ENCODE measurements at places on chromosomes 3 and 15.
A peak's percentile ranks its signal among the peaks of the same experiment; 100 is the strongest.

DNA sequence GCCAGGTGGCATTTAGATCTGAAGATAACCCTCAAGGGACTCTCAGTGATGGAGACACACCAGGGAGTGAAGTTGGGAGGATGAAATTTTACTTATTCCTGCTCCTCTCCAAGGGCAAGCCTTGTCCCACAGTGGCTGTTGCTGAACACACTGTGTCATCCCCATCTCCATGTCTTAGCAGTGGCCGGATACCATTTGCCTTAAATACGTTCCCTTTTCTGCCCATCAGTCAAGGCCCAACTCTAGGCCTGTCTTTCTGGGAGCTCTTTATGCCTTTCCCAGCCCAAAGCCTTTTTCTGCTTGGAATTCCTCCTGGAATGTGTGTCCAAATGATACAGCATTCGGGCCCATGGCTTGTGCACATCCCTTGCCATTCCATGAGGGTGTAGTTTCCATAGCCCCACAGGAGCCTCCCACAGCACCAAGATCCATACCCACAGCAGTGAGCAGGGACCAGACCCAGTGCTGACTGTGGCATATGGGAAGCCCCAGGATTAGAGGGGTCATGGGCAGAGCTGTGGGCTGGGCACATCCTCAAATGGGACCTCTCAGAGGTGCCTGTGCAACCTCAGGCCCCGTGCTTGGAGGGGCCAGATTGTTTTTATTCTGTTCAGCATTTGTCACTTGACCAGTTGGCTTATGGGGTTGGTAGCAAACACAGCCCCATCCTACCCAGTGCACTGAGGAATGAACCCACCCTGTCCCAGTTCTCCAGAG, 63.7 kb upstream of the PRR23C start:
- no peak overlapping the region for H3K4me3 ChIP-seq
- H3K36me3 ChIP-seq: no peaks in the 10 kb centered on the region
- peaks cover 20% of the 10 kb centered on the region for H3K27me3 ChIP-seq
- H3K27ac ChIP-seq: no peak overlapping the region

- H3K27ac ChIP-seq: no peak overlapping the region
- no peaks in the 10 kb centered on the region for H3K27me3 ChIP-seq
- no peak overlapping the region for H3K4me3 ChIP-seq
- H3K4me1 ChIP-seq: peaks cover 22% of the 10 kb centered on the region
These were observed 12.7 kb downstream of the TAGLN3 start for GRCh38 chr3:112011376-112011940.

DNA sequence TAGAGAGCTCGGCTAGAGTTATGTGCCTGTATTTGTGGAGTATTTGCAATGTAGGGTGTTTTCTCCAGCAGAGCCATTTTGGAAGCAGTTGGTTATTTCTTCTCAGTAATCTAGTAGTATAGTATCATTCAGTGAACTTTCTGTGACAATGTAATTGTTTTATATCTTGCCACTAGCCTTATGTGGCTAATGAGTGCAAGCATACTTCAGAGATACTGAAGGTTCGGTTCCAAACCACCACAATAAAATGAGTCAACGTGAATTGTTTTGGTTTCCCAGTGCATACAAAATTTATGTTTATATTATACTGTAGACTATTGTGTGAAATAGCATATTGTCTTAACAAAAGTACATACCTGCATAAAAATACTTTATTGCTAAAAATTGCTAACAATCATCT, 286.9 kb upstream of the TBL1XR1 start:
- H3K36me3 ChIP-seq: no peaks in the 10 kb centered on the region
- H3K4me3 ChIP-seq: no peak overlapping the region
- peaks cover 14% of the 10 kb centered on the region for H3K4me1 ChIP-seq
- H3K27ac ChIP-seq: no peak overlapping the region
- no peaks in the 10 kb centered on the region for H3K27me3 ChIP-seq
- DNase-seq: no peak

GRCh38 chr15:91376038-91376437, 276.0 kb downstream of the SV2B start:
- no peaks in the 10 kb centered on the region for H3K36me3 ChIP-seq
- peaks cover 9% of the 10 kb centered on the region for H3K4me1 ChIP-seq
- no peak overlapping the region for H3K27ac ChIP-seq

GRCh38 chr3:59064276-59064675, 14.5 kb upstream of the CFAP20DC start:
- peaks cover 38% of the 10 kb centered on the region for H3K27me3 ChIP-seq
- H3K27ac ChIP-seq: no peak overlapping the region
- H3K36me3 ChIP-seq: no peaks in the 10 kb centered on the region
- DNase-seq: no peak

DNA sequence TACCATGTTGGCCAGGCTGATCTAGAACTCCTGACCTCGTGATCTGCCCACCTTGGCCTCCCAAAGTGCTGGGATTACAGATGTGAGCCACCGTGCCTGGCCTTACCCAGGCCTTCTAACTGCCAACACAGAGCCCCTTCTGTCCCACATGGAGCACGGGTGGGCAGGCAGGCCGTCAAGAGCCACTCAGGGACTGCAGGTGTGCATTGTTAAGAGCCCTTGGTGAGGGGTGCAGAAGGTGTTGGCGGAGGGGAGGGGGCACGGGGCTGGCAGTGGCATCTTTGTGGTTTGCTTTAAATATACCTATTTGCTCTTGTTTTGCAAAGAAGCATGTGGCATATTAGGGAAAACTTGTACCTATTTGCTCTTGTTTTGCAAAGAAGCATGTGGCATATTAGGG, 37.3 kb downstream of the SMAD6 start:
- DNase-seq: no peak
- no peak overlapping the region for H3K4me3 ChIP-seq
- no peaks in the 10 kb centered on the region for H3K36me3 ChIP-seq
- no peaks in the 10 kb centered on the region for H3K27me3 ChIP-seq
- H3K4me1 ChIP-seq: no peaks in the 10 kb centered on the region
- no peak overlapping the region for H3K27ac ChIP-seq

DNA sequence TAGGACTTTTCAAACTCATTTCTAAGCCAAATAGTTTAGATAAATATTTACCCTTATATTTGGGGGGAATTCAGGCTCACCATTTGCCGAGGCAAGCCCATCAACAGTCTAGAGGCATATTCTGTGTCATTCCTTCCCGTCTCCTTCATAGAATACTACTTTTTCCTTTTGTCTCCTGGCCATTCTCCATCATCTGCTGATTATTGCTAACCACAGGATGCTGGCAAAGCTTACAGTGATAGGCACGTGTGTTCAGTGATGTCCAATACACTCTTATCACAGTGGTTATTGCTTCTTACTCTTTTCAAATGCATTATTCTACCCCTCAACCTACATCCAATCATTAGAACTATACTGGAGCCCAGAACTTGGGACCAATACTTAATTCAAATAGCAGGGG, 130.6 kb upstream of the ZBED2 start:
- H3K4me1 ChIP-seq: no peaks in the 10 kb centered on the region
- no peaks in the 10 kb centered on the region for H3K27me3 ChIP-seq
- no peak overlapping the region for H3K4me3 ChIP-seq
- no peak for DNase-seq
- peaks cover 42% of the 10 kb centered on the region for H3K36me3 ChIP-seq

DNA sequence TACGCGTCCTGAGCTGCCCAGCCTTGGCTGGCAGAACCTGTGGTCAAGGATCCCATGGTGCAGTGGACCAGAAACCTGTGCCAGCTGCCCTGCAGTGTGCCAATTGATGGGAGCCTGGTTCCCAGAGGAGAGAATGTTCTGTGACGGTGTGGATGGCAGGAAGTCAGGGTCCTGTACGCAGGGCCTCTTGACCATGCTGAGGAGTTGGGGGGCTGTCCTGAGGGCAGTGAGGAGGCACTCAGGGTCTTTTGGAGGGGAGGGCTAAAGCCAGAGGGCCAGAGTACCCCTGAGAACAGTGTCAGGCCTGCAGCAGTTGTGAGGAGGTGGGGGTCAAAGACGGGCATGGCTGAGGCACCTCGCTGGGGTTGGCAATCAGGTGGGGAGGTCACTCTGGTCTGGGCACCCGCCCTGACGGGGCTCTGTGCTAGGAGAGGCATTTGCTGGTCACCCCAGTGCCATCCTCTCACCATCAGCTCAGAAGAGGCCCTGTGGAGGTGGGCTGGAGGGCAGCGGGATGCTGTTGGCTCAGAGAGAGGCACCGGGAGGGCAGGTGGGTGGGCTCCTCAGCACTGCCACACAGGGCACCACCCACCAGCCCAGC, 61.0 kb downstream of the SCN5A start:
- peaks cover 5% of the 10 kb centered on the region for H3K27me3 ChIP-seq
- no peak overlapping the region for H3K4me3 ChIP-seq
- DNase-seq: peak; percentile 16
- no peaks in the 10 kb centered on the region for H3K4me1 ChIP-seq
- no peaks in the 10 kb centered on the region for H3K36me3 ChIP-seq

DNA sequence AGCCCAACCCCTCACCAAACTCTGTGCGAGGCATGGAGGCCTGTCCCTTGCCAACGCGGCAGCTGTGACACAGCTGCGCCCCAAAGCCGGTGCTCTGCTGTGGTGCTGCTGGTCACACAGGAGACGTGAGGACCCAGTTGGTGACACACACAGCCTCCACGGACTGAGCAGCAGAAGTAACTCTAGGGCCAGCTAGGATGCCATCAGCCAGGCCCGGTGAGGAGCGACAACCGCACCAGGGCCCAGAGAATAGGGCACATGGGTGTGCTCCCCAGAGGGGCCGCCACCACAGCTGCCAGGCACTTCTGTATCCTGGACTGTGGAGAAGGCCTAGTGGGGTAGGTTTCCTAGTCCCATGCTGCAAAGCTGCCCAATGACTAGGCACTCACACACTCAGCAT, 10.7 kb downstream of the ZXDC start:
- peak overlapping the region; percentile 39 for H3K27ac ChIP-seq
- peaks cover 96% of the 10 kb centered on the region for H3K36me3 ChIP-seq
- no peaks in the 10 kb centered on the region for H3K27me3 ChIP-seq
- no peak overlapping the region for H3K4me3 ChIP-seq

GRCh38 chr3:70980646-70981170, 602.8 kb downstream of the FOXP1 start:
- peak overlapping the region; percentile 13 for H3K4me3 ChIP-seq
- H3K27me3 ChIP-seq: no peaks in the 10 kb centered on the region
- peaks cover 68% of the 10 kb centered on the region for H3K4me1 ChIP-seq

DNA sequence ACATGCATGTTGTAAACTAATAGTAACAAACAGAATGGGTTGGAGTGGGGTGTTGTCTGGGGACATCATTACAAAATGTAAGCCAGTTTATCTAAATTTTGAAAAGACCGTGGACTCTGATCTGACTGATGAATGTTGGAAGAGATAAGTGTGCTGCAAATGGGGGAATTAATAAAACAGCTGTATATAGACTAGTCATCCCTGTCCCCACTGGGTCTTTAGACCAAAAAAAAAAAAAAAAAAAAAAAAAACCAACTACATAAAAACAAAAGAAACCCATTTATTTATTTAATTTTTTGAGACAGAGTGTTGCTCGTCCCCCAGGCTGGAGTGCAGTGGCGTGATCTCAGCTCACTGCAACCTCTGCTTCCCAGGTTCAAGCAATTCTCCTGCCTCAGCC, 20.0 kb downstream of the ARIH2 start:
- H3K4me1 ChIP-seq: peaks cover 50% of the 10 kb centered on the region
- H3K27ac ChIP-seq: peak overlapping the region; percentile 35
- no peak for DNase-seq

DNA sequence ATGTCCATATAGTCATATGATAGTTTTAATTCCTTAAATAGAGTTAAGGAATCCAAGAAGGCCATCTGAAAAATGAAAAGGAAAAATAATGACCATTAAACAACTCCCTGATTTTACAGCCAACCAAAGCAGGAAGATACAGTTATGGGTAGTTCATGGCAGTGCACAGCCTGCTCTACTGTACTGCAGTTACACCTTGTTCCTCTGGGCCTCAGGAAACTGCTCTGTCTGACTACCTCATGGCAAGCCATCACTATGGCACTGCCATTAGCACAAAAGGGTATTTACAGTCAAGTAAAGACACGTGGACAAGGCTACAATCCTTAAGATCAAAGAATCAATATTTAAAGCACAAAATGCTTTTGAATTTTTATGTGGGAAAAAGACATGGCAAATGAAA, 19.5 kb downstream of the SECISBP2L start:
- peaks cover 18% of the 10 kb centered on the region for H3K4me1 ChIP-seq
- H3K27ac ChIP-seq: no peak overlapping the region
- no peak overlapping the region for H3K4me3 ChIP-seq
- no peak for DNase-seq
- peaks cover 59% of the 10 kb centered on the region for H3K36me3 ChIP-seq

DNA sequence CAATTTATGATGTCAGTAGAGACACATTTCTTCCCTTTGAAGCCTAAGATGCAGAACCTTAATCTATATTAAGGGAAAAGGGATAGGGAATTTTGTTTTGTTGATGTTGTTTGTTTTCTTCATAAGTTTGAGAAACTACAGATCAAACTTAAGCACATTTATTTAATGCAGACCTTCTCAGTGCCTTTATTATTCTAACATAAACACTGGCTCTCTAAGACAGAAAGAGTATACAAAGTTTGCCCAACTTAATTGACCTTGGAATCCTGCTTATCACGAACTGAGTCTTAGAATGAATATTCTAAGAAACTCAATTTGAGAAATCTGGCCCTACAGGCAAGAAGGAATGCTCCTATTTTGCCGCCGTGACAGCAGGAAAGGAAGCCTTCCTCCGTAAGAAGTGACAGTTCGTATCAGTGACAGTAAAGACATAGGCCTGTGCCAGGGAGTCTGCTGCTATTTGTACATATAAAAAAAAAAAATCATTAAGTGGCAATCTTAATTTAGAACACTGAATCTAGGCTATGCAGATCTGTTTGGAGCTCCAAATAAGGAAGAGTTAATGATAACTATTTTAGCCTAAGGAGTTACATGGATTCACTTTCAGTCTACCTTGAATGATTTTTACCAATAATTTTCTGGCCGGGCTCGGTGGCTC, 8.8 kb upstream of the IMPG2 start:
- no peak for DNase-seq
- no peak overlapping the region for H3K4me3 ChIP-seq
- H3K27me3 ChIP-seq: no peaks in the 10 kb centered on the region
- peaks cover 49% of the 10 kb centered on the region for H3K36me3 ChIP-seq

DNA sequence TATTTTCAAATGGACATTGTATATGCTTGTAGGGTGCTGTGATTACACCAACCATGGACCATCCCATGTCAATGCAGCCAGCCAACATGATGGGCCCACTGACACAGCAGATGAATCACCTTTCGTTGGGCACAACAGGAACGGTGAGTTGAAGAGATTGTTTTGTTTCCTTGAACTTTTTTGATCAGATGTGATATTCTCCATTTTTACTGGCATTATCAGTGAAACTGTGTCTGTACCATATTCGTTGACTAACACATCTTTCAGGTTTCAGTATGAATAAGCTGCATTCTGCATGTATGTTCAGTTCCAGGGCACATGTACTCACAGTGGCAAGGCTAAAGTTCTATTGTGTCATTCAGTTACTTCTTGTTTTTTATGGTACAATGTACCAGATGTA, 655.2 kb downstream of the RBMS3 start:
- no peak overlapping the region for H3K4me3 ChIP-seq
- DNase-seq: no peak
- H3K4me1 ChIP-seq: peaks cover 11% of the 10 kb centered on the region
- H3K27me3 ChIP-seq: peaks cover 29% of the 10 kb centered on the region
- no peaks in the 10 kb centered on the region for H3K36me3 ChIP-seq

DNA sequence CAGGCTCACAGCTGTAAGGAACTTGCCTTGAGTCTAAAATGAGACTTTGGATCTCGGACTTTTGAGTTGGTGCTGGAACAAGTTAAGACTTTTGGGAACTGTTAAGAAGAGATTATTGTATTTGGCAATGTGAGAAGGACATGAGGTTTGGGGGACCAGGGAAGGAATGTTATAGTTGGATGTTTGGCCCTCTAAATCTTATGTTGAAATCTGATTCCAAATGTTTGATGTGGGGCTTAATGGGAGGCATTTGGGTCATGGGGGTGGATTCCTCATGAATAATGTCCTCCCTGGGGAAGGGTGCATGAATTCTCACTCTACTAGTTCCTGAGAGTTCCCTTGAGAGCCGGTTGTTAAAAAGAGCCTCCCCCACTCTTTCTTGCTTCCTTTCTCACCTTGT, 18.5 kb upstream of the CHCHD6 start:
- no peaks in the 10 kb centered on the region for H3K36me3 ChIP-seq
- H3K27ac ChIP-seq: no peak overlapping the region
- peaks cover 12% of the 10 kb centered on the region for H3K27me3 ChIP-seq
- H3K4me3 ChIP-seq: no peak overlapping the region
